NCI-H526 (cell line): ENCODE measurements at places on chromosomes 16 and 17.

DNA sequence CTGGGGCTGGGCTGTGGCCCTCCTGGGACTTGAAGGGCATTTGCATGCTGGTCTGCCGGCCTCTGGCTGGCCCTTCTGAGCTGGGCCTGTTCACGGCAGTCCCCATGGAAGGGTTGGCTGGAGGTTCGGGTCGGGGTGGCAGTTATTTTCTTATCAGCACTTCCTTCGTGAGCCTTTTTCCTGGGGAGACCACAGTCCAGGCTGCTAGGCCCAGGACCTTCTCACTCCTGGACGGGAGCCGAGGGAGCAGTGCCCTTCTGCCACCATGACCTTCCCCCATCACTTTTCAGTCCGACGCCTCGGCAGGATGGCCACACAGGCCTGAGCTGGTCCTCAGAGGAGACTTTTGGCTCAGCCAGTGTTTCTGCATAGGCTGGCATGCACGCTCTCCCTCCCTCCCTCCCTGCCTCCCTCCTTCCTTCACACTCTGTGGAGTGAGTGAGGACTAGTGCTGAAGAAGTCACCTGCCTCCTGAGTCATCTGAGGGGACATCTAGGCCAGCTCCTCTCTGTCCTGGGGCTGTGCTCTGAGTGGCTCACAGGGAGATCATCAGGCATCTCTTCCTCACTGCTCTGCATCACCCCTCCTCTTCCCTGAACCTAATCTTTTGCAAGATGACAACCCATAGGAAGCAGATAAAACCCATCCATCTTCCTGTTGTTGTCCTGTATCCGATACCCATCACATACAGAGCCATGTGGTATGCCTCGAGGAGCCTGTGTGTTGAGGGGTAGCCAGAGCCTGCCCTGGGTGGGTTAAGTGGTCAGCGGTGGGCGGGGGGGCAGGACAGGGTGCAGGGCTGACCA lies 109.7 kb downstream of the RAP1GAP2 start:
- DNase-seq = no peak

DNA sequence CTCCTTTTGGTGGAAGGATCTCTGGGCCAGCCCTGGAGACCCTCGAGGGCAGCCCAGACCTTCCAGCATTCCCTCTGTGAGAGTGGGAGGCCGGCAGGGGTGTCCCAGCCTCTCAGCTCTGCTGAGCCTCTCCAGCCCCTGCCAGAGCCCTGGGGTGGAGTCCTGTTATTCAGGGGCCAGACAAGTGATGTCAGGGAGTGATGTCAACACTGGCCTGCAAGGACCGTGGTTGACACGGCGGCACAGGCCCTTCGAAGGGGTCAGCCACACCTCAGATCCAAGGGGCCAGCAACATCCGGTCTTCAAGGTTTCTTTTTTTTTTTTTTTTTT lies 231.2 kb downstream of the KATNIP start:
- DNase-seq = no peak

DNA sequence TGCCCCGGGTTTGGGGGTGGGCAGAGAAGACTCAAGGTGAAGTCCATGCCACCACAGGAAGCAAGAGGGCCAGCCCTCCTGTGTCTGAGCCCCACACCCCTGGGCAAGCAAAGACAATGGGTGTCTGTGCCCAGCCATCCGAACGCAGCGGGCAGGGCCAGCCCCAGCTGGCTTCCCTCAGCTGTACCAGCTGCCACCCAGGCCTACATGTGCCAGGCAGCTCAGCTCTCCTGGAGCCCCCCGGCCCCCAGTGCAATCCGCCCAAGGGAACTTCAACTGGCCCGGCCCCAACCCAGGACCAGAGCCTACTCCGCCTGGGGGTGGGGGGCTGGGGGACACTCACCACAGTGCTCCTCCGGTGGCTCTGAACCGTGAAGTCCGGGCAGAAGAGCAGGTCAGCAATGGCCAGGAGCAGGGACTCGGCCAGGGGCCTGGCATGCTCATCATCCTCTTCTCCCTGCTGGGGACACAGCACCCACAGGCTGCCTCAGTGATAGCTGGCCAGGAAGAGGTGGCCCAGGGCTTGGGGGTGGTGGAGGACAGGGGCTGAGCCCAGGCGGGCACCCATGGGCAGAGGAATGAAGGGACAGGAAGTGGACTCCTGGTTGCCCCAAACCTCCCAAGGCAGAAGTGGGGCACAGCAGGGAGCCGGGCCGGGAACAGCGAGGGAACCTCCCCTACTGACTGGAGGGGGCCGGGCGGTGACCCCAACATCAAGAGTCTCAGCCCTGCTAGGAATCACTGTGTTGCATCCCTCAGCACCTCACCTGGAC lies 9.8 kb downstream of the HID1 start:
- no peak for DNase-seq

GRCh38 chr16:1651094-1651973 lies 26.7 kb upstream of the JPT2 start:
- DNase-seq = no peak

GRCh38 chr17:28702752-28703150 lies 8.9 kb downstream of the PROCA1 start:
- no peak for DNase-seq

DNA sequence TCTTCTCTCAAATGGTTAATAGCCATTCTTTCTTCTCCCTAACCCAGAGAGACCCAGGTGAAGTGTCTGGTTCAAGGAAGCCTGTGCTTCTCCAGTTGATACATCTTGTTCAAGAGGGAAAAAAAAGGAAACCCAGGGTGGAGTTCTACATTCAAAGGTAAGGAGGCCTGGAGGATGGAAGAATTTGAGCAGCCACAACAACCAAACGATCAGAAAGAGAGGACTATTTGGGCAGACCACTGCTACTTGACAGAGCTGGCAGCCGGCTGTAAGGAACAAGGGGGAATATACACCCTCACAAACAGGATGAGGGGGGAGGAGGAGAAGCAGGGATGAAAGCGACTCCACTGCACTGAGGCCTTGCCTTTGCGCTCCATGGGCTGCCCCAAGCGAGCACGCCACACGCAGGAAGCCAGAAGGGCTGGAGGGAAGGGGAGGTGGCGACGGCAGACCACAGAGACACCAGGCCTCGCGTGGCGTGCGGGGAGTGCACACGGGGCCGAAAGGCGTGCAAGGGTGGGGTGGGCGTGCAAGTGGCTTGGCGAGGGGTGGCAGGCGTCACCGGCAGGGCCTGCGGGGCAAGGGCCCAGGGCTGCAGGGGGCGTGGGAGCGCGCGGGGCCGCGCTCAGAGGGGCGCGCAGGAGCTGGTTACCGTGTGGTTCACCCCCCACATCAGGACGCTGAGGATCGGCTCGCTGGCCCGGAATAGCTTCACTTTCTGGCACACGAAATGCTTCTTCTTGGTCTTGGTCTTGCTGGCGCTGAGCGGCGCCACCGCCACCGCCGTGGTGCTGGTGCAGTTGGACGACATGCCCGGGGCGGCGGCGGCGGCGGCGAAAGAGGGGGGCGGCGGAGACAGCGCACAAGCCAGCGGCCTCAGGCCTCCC lies 499 bp downstream of the PIP4K2B start:
- DNase-seq = peak; percentile 63

- DNase-seq = peak; percentile 82
These were observed 1.2 kb downstream of the TMEM95 start for GRCh38 chr17:7356072-7356549.

DNA sequence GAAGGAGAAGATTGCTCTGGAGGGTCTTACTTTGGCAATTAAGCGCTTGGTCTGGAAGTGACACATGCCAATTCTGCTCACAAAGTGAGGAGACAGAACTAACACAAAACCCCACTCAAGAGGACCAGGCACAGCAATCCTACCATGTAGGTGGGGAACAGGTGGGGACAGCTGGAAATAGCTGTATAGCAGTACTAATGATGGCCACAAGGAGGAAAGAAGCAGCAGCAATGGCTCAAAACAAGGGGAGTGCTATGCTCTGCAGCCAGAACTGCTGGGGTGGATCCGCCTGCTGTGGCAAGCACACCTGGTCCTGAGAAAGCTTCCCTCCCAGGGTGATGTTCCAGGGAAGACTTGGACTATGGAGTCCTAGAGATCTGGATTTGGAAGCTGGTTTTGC lies 17.0 kb upstream of the TMEM132E start:
- DNase-seq = peak; percentile 51

DNA sequence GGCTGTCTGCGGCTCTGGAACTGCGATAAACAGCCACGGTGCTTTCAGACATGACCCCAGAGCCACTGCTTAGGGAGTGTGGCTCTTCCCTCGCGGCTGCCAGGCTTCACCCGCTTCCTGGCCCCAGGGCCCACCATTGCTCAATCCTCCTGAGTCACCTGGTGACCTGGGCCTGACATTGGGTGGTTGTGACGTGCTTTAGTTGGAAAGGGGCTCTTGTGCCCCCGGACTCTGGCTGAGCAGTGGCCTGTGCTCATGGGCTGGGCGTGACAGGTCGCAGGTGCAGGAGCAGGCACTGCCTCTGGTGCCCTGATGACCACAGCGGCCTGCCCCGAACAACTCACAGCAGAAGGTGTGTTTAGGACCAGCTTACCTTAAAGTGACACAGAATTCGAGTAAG lies 8.6 kb upstream of the NUDT16L1 start:
- DNase-seq = no peak

- no peak for DNase-seq
These were observed 473 bp downstream of the SUPT6H start for GRCh38 chr17:28662527-28662829.

GRCh38 chr17:7383742-7384488 lies 3.0 kb downstream of the TNK1 start:
- peak; percentile 76 for DNase-seq

- DNase-seq = no peak
These were observed 188.8 kb upstream of the CHMP6 start for GRCh38 chr17:80802626-80803450.

- DNase-seq = no peak
These were observed 19.2 kb upstream of the USP22 start for GRCh38 chr17:21061971-21062526.

GRCh38 chr17:69523244-69523861 lies 108.9 kb downstream of the MAP2K6 start:
- DNase-seq = peak; percentile 57

DNA sequence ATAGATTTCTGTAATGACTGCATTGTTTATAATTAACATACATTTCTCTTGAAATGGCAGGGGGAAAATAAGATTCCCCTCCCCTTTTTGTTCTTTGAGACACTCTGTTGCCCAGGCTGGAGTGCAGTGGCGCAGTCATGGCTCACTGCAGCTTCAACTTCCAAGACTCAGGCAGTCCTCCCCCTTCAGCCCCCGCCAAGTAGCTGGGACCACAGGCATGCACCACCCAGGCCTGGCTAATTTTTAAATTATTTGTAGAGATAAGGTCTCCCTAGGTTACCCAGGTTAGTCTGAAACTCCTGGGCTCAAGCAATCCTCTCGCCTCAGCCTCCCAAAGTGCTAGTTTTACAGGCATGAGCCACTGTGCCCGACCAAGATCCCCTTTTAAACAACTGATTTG lies 67.7 kb downstream of the KATNIP start:
- DNase-seq = no peak

- DNase-seq = peak; percentile 93
These were observed at the start of gene FA2H for GRCh38 chr16:74774223-74775139. Gene FA2H (minus strand): TSS chr16:74774820. CDS start chr16:74774755, 65 bp downstream.

- no peak for DNase-seq
These were observed 17.9 kb downstream of the CASKIN1 start for GRCh38 chr16:2178321-2179106.

DNA sequence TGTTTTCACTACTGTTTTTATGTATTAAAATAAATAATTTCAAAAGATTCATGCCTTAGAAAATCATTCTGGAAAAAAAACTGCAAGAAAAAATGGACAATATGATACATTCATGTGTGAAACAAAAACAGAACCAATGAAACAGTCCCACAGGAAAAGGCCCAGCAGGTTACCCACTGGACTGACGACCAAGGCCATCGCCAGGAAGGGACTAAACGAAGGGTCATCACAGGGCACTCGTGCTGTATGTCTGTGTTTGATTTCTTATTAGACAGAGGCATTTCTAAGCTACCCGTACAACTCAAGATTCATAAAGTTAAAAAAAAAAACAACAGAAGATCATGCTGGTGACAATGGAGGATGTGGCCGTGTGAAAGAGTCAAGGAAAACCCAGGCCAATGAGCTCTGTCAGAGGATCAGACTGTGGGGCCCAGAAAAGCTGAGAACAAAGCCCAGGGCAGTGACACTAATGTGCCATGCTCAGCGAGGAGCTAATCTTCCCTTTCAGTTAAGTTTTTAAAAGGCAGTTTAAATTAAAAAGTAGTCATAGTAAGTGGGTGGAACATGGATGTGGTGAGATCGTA lies 31.8 kb downstream of the NSMCE1 start:
- no peak for DNase-seq

DNA sequence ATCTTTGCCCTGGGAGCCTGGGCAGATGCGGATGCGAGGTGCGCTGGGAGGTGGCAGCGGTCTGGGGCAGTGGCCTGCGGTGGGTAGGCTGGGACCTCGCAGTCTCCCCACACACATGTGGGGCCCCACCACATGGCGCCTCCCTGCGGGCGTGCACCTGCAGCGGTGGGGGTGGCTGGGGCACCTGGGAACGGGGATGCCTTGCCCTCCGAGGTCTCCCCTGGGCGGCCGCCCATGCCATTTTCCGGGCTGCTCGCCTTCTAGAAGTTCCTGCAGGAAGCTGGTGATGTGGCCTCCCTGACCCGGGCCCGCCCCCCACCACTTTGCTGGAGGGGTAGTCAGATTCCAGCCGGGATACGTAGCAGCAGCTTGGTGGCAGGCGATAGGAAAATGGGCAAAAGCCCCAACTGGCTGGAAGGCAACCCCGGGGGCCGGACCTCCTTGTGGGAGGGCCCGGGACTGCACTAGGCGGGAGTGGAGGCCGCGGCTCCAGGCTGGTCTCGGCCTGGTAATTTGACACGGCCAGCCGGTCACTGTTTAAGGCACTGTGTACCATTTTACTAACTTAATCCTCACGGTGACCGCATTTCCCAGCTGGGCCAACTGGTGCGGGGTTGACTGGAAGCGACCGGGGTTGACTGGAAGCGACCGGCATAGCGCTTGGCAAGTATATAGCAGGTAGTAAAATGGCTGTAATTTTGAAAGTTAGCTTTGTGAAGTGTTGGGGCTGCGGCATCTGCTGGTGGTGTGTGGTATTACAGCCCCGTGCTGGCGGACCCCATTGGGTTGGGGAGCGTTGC lies 38.5 kb downstream of the IGF2BP1 start:
- DNase-seq = peak; percentile 31

DNA sequence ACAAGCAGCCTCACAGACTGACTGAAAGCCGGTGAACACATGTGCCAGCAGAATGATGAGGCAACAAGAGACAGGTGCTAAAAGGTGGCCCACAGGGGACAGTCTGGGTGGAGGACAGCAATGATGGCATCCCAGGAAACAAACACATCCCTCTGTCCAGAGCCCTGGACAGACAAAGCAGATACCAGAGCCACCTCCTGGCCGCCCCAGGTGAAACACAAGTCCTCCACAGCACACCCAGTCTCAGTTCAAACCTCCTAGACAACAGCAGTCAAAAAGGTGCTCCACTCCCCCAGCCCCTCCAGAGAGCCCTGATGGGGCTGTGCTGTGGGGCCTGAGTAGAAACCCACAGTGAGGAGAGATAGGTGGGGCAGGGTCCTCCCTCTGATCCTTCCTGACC lies 20.3 kb upstream of the CDH5 start:
- DNase-seq = no peak
